ENCODE measurements at places on chromosomes 6 and 20.

DNA sequence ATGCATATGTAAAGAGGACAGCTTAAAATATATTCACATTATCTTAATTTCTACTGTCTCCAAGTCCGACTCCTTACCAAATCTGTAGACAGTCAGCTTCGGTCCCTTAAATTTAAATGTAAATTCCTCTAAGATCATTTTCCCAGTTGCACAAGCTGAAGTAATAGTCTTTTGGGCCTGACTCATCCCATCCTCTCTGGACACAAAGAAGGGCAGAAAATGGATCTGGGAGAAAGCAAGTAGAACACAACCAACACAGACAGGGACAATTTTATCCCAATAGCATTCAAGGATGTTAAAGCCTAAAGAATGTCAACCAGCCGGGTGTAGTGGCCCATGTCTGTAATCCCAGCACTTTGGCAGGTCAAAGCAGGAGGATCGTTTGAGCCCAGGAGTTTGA is 228.3 kb downstream of the ARHGAP18 start:
- DNase-seq, result no peak

DNA sequence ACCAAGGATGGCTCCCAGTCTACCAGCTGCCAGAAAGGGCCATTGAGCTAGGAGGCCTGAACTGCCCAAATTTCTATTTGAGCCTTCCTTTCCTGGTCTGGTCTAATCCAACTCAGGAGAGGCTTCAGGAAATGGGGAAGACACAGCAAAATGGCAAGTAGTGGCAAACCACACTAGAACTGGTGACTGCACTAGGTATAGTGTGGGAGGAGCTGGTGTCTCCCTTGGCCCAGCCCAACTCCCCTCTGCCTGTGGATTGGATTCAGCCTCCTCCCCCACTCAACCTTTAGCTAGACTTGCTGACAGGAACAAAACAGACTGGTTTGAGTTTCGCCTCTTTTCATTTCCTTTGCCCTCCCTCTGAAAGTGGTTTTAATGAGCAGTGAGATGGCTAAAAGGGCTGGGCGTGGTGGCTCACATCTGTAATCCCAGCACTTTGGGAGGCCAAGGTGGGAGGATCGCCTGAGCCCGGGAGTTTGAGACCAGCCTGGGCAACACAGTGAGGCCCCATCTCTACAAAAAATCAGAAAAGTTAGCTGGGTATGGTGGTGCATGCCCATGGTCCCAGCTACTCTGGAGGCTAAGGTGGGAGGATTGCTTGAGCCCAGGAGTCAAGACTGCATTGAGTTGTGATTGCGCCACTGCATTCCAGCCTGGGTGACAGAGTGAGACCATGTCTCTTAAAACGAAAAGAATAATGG is 17.5 kb downstream of the MRPS18A start:
- DNase-seq, result peak; percentile 91

- peak; percentile 94 for DNase-seq
These were observed 107.4 kb downstream of the SCML4 start for GRCh38 chr6:107716688-107717089.

DNA sequence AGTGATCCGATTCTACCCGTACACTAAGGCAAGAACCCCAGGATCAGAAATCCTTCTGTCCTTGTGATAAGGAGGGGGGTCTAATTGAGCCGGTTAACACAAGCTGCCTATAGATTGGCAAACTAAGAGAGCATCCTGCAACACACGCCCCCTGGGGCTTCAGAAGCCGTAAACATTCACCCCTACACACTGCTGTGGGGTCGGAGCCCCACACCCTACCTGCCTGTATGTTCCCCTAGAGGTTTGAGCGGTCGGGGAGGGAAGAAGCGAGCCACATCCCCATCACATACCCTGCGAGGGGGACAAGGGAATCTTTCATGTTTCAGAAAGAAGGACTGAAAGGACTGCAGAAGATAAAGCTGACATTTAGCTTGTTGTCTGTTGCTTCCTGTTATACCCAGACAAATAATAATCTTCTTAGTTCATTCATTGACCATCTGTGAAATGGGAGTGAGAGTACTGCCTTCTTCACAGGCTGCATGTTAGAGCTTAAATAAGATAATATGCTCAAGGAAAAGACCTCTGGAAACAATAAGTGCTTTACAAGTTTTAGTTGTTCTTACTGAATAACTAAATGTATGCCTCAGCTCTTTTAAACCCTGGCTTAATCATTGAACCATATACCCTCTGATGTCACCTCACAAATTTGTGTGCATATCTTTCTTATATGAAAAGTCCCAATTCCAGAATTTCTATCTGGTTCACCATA is 74.2 kb upstream of the RNF217 start:
- no peak for DNase-seq

DNA sequence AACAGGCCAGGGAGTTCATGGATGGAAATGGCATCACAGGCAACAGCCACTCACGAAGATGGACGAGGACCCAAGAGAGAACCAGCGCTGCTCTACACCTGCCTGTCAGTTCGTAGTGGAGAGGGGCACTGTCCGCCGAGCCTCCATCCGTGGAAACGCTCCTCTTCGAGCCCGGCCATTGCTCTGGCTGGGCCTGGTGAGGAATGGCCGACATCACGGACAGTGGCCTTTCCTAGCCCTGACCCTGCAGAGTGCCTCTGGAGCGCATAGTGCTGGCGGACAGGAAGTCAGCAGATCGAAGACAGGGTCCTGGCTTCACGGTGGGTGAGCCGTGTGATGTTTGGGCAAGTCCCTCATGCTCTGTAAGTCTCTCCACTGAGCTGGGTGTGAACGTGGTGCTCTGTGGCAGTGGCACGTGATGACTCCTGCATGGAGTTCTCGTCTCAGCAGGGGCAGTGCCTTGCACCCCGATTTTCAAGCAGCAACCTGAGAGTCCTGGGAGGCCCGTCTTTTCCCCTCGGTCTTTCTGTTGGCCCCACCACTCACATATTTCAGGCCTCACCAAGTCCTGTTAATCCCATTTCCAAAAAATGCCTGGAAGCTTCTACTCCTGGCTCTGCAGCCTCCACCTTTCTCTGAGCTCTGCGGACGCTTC is 214.4 kb downstream of the ERMARD start:
- no peak for DNase-seq

GRCh38 chr20:8375898-8376297 is 243.8 kb downstream of the PLCB1 start:
- no peak for DNase-seq

DNA sequence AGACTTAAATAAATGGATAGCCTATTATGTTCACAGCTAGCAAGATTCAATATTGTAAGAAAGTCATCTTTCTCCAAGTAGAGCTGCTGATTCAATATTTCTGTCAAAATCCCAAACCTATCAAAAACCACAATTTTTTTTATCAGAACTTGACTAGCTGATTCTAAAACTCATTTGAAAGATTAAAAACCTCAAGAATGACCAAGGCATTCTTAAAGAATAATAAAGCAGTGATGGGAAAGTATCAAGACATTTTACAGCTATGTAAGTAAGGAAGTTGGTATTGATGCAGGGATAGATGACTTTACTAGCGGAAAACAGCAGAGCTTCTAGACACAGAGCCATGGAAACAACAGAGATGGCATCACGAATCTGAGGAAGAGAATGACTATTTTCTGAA is 64.7 kb downstream of the SAMD3 start:
- DNase-seq, result no peak

DNA sequence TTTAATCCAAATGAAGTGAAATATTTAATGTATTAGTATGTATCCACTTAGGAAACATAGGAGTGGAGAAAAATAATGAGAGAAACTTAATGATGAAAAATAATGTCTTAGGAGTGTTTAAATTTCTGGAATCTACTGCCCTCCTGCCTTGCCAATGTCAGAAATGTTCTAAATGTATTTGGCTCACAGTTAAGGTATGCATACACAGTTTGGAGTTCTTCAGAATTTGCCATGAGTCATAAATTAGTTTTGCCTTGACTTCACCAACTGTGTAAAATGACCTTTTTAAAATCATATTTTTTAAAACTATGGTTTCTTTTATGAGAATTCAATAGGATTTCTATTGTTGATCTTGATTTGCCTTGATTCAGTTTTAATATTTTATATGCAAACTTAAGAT is 191.7 kb upstream of the HSF2 start:
- DNase-seq, result no peak

DNA sequence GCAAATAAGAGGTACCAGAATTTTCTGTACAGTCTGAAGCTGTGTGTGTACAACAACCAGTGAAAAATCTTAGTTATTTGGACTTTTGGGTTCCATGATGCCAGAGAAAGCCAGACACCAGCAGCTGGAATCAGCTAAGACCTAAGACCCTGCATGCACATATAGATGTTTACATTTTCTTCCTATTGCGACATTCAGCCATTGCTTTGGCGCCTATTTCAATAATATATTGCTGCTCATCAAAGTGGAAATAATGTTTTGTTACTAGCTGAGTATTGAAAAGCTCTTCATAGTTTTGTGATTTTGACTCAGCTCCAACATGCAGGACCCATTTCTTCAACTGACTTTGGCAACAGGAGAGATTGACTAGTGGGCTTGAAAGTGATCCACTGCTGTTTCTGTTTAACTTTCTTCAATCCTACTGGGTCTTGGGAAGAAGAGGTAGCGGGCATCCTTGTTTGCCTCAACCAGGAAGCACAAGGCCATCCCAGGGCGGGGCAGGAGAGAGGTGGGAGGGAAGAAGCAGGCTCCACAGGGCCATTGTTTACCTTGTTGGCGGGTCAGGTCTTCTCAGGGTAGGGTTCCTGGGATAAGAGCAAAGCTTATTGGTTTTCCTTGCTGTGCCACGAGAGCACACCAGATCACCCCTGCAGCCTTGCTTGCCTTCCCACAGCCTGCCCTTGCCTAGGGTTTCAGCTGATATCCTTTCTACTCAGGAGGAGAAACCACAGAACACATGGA is 101.3 kb upstream of the ESR1 start:
- no peak for DNase-seq

DNA sequence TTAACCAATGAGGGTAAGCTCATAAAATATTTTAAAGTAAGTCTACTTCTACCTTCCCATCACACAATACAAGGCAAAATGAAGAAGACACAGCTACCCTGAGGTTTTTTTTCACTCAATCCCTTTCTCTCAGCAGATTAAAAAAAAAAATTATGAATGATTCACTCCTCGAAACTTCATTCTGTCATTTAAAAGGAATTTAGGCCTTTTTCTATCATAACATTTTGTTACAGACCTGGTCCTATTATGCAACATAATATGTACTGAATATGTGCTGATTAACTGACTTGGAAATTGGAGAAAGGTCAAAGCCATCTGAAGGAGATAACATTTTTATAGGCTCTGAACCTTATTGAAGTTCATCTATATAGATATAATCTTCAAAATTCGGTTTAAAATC is 45.5 kb downstream of the PRL start:
- DNase-seq, result no peak

GRCh38 chr6:38797391-38797790 is 82.3 kb downstream of the DNAH8 start:
- no peak for DNase-seq

DNA sequence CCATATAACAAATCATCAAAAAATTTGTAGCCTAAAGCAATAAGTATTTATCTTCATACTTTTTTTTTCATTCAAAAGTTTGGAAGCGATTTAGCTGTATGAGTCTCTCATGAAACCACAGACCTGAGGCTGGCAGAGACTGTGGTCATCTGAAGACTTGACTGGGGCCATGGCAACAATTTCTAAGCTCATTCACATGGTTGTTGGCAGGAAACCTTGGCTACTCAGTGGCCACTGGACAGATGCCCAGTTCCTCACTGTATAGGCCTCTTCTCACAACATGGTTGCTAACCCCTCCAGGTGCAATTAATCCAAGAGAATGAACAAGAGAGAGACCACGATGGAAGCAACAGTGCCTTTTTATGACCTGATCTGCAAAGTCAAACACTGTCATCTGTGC is 235.9 kb downstream of the BTBD3 start:
- DNase-seq, result no peak

DNA sequence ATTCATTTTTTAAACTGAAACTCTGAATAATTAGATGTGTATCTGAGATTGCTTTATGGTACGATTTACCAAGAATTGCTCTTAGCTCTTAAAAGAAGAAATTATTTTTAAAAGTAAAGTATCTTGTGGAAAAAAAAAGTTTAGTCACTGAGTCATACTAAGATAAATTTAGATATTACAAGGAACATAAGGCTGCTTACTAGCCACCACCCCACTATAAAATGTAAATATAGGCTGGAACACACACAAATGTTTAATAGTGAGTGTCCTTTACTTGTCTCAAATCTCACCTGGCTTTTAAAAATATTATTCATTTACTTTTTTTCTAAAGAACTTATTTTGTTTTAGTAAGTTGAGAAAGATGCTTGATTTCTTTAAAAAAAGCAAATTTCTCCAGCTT is 17.6 kb downstream of the RFX6 start:
- DNase-seq, result no peak

GRCh38 chr6:163806755-163807499 is 392.4 kb downstream of the QKI start:
- no peak for DNase-seq

DNA sequence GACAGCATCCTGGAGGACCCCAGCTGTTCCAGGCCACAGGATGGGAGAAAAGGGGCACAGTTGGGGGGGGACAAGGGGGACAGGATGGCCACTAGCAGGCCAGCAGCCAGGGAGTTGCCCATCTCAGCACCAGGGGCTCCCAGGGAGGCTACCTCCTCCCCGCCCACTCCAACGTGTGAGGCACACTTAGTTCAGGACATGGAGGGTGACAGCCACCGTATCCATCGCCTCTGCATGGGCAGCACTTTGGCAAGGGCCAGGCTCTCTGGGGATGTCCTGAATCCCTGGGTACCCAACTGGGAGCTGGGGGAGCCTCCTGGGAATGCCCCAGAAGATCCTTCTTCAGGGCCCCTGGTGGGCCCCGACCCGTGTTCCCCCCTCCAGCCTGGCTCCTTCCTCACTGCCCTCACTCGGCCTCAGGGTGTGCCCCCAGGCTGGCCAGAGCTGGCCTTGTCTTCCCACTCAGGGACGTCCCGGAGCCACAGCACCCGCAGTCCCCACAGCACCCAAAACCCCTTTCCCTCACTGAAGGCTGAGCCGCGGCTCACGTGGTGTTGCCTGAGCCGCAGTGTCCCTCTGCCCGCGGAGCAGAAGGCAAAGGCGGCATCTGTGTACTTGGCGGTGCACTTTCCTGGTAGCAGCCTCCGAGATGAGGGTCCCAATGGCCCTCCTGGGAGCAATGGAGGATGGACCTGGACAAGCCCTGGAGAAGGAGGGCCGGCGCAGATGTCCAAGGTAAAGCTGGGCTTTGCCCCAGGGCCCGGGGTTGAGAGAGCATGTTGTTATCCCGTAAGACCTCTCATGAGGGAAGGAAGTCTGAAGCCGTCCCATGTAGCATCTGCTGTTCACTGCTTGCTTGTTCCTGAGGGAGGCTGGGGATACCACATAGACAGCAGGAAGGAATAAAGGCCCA is 30.7 kb downstream of the ZNF831 start:
- DNase-seq, result no peak

DNA sequence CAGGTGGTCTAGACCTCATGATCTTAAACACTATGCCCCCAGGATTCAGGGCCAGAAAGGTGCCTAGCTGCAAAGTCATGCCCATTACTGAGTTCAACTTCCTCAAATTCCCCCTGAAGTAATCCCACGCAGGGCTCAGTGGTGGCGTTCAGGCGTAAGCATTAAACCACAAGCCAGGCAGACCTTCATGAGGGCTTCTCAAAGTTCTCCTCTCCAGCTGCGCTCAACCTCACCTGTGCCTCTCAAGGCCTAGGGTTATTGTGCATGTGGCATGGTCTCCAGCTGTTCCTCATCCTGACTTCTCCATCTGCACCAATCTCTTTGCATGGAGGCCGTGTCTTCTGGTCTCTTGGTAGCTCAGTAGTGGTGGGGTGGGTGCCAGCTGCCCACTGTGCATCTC is 113.6 kb downstream of the TSHZ2 start:
- DNase-seq, result no peak

Data from MM.1S (cell line).